CD4-positive, alpha-beta T cell treated with Interleukin-2 at 100 ng/mL for 4 hours (primary cell): ENCODE measurements at places on chromosomes 11 and 22.

DNA sequence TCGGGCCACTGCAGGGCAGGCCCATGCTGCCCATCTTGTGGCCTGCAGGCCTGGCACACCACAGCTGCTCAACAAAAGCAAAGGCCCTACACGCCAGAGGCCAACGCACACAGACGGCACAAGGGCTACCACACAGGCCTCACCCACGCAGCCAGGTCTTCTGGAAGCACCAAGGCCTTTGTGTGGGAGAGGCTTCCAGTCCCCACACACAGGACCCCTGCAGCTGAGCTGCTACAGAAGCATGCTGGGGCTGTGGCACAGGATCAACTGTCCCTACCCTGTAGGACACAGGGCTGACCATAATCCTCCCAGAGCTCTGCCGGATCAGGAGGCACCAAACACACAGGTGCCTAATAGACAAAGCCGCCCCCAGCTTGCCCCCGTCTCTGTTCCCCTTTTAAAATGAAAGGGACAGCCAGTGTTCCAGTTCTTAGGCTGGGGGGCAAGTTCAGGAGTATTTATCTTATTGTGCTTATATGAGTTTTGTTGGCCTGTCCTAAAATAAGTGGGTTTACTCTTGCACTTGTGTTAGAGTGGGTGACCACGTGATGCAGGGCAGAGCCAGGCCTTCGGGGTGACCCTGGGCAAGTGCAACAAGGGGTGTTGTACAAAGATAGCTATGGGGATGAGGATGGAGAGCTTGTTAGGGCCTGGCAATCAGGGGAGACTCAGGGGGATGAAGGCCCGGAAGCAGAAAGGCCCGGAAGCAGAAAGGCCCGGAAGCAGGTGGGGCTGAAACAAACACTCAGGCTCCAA, 5.4 kb downstream of the TTLL12 start:
- no peak for DNase-seq

DNA sequence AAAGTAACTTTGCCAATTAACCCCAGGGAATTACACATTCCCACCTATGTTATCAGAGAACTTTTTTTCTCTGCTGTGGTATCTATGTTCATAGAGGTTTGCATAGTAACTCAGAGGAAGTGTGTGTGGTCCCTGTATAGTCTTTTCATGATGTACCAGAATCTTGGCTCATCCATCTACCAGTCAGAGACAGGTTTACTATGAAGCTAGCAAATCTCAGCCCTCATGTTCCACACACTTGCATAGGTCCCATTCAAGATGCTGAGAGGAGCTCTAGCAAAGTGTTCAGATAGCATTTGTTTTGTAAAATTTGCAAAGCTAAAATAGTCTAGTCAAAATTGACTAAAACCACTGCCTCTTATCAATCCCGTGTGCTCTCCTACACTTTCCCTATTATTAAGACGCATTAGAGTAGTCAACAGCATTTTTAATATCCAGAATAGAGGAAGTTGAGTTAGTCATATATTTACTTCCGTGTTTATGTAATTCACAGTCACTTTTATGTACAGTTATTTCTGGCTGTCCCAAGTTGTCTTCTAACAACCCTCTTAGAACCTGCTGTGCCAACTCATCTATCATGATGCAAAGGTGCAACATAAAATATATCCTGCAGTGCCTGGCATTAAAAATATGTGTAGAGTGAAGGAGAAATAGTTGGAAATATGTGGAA, 184.2 kb downstream of the FAM76B start:
- DNase-seq = no peak

DNA sequence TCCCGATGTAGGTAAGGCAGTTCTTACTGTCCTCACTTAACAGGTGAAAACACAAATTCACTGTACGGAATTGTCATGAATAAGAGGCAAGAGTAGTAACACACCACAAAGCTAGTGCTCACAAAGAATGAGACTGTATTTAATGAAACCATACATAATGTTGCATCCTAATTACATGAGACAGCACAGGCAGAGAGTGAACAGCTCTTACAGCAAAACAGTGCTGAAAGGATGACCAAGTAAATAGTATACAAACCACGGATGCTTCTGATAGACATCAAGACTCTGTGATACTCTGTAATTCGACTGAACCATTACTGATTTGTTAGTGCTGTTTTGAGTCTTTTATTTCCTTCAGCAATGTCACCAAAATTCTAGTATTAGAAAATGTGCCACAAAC, 282.3 kb downstream of the TTC28 start:
- DNase-seq = no peak

DNA sequence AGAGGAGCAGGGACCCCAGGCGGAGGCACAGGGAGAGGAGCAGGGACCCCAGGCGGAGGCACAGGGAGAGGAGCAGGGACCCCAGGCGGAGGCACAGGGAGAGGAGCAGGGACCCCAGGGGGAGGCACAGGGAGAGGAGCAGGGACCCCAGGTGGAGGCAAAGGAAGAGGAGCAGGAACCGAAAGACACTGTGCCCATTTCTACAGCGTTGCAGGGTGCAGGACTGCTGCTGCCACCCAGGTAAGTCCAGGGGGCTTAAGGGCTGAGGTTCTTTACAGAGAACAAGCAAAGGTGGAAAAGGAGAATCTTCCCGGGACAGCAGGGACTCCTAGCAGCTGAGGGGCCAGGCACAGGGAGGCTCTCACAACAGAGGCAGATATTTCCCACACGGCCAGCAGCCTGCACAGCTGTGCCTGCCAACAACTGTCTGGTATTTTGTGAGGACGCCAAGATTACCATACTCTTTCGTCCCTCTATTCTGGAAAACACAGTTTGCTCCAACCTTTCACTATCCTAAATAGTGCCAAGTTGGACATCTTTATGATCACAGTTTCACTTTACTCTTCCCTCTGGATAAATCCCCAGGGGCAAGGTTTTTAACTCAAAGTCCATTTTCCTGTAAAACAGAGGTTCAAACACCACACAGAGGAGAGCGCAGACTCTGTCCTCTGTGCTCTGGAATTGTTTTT, 39.4 kb downstream of the SHANK2 start:
- no peak for DNase-seq

DNA sequence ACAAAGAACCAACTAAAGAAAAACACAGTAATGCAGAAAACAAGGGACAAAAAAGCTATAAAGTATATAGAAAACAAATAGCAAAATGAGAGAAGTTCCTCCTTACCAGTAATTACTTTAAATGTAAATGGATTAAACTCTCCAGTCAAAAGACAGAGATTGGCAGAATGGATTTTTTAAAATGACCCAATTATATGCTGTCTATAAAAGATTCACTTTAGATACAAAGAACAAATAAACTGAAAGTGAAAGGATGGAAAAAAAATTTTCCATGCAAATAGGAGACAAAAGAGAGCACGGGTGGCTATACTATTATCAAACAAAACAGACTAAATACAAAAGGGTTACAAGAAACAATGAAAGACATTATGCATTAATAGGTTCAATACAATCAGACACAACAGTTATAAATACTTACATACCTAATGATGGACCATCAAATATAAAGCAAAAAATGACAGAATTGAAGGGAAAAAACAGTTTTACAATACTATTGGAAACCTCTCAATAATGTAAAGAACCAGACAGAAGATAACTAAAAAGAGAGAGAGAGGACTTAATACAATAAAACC, 64.6 kb downstream of the NARS2 start:
- DNase-seq = no peak

- no peak for DNase-seq
These were observed 712 bp upstream of the SLC2A11 start for GRCh38 chr22:23856721-23857605.

GRCh38 chr11:61901397-61901796, 10.1 kb upstream of the FADS3 start:
- DNase-seq = no peak

- DNase-seq = no peak
These were observed 11.8 kb downstream of the MB start for GRCh38 chr22:35605369-35605680.

DNA sequence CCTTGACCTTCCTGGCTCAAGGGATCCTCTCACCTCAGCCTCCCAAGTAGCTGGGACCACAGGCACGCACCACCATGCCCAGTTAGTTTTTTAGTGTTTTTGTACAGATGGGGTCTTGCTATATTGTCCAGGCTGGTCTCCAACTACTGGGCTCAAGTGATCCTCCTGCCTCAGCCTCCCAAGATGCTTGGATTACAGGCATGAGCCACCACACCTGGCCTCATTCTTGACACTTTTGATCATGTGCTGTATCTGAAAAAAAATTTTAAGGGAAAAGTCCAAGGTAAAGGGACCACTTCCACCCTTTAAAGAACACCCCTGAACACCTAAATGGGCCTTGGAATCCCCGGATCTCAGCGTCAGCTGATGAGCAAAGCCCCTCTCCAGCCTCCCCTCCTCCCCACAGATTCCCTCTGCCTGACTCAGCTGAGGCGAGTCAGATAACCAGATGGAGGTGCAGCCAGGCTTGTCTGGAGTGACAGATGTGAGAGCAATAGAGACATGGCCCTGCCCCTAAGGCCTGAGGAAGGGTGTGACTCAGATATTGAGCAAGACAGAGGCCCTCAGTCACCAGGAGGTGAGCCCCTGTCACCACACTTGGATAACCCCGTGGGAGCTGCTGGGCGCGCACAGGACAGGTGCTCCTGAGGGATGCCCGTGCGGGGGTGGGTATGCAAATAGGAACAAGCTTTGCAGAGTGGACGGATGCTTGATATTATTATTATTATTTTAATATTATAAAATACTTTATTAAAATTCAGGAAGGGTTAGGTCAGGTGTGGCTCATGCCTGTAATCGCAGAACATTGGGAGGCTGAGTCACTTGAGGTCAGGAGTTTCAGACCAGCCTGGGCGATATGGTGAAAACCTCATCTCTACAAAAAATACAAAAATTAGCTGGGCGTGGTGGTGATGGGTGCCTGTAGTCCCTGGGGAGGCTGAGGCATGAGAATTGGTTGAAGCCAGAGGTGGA, 5.0 kb upstream of the CCDC88B start:
- DNase-seq = peak; percentile 12

- no peak for DNase-seq
These were observed 30.0 kb downstream of the PRR14L start for GRCh38 chr22:31719850-31720471.

- DNase-seq = no peak
These were observed 7.7 kb upstream of the TTC36 start for GRCh38 chr11:118519549-118519948.

DNA sequence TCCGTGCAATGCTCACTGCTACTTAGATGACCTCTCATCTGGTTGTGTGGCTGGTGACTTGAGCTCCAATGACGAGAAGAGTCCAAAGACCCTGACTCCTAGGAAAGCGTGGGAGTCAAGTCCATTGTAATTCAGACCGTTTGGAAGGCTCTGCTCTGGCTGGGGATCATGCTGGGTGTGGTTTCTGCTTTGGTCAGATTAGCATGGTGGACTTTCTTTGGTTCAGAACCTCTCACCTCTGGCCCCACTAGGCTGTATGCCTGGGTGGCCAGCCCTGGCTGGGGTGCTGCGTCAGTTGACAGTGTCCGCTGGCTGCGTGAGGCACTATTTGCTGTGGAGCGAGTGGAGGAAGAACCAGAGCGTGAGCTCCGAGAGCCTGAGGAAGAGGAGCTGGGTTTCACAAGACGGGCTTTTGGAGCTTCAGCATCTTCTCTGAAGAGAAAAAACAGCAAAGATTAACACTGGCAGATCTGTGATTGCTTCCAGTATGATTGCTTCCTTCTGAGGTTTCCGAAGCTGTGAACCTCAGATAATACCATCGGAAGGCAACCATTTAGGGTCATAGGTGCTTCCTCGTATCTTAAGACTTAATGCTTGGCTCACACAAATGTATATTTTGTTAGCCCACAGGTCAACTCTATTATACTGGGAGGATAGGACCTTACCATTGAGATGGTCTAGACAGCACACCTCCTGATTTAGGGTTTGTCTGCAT, 11.6 kb upstream of the HSPA8 start:
- no peak for DNase-seq

DNA sequence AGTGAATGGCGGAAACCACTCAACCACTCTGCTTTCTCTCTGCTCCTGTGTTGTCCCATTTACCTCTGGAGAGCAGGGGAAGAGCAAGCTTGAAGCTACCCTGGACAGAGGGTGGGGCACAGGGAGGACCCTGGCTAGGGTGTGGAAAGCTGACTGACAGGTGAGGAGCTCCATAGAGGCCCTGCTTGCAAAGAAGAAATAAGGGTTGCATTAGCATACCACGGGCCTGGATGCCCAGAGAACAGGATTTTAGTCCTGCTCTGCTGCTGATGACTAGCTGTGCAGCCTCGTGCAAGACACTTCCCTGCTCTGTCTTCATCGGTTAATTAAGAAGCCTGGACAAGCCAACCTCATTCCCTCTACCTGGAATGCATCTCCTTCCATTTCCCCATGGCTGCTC, 135.0 kb downstream of the BUD13 start:
- no peak for DNase-seq

- no peak for DNase-seq
These were observed 6.3 kb downstream of the OR10A4 start for GRCh38 chr11:6882751-6883150.

GRCh38 chr11:116694349-116694725, 78.5 kb downstream of the BUD13 start:
- DNase-seq = no peak

DNA sequence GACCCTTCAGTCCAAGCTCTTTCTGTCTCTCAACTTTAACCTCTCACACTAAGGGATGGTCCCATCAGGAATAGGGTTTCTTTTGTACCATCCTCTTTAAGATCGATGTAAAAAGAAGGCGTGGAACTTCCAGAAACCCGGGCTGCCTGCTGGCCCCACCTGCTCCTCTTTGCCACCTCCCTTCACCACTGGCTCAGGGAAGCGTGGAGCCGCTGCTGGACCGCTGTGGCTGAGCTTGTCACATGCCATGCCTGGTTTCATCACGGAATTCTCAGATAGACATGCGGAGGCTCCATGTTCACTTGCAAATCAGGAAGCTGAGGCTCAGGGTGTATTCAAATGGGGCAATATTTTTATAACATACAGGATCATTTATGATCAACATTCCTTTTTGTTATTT, 399.7 kb downstream of the BRD1 start:
- no peak for DNase-seq

DNA sequence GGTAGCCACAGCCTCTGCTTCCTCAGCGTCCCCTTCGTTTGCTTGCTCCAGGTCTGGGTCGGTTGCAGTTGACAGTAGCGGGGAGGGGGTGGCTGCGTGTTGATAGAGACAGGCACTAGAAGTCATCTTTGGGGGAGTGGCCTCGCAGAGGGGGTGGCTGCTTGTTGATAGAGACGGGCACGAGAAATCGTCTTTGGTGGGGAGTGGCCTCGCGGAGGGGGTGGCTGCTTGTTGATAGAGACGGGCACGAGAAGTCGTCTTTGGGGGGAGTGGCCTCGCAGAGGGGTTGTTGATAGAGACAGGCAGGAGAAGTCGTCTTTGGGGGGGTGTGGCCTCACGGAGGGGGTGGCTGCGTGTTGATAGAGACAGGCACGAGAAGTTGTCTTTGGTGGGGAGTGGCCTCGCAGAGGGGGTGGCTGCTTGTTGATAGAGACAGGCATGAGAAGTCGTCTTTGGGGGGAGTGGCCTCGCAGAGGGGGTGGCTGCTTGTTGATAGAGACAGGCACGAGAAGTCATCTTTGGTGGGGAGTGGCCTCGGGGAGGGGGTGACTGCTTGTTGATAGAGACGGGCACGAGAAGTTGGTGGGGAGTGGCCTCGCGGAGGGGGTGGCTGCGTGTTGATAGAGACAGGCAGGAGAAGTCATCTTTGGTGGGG, 328.3 kb downstream of the TBC1D22A start:
- peak; percentile 15 for DNase-seq

GRCh38 chr11:42773729-42774128, 538.1 kb upstream of the API5 start:
- no peak for DNase-seq
